DMS 273 treated with DMSO at 0.1 percent for 48 hours (cell line): ENCODE measurements at places on chromosomes 12 and 14.
A peak's percentile ranks its signal among the peaks of the same experiment; 100 is the strongest.

- no peak for DNase-seq
Observed at GRCh38 chr12:108112832-108113556, 16.1 kb upstream of the WSCD2 start.

- DNase-seq = no peak
Observed at GRCh38 chr14:71355324-71356201, 448.3 kb downstream of the PCNX1 start.

- DNase-seq = no peak
Observed at GRCh38 chr14:39431416-39432178, 636 bp downstream of the FBXO33 start.

- no peak for DNase-seq
Observed at GRCh38 chr14:46323404-46323762, 328.2 kb downstream of the RPL10L start.

DNA sequence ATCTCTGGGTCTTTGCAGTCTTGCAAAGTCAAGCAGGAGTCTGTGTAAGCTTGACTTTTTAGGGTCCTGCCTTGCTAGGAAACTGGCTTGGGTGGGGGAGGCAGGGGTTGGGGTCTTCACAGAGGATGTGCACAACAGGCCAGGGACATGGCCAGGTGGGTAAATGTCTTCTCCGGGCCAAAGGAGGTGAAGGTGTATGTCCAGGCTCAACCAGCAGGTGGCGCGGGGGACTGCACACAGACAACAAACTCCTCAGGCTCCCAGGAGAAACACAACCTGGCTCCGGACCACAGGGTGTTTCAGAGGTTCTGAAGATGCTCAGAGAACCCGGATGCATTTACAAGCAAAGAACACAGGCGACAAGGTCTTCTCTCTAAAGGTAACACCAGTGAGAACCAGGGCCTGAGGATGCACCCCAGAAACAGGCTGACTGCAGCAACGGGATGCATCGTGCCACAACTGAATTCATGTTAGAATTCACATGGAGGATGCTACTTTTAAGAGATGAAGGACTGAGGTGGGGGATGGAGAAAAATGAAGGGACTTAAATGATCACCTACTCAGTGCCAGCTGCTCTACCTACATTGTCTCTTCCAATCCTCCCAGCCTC, 56.0 kb downstream of the PLEKHG3 start:
- peak; percentile 8 for DNase-seq
